ENCODE measurements at places on chromosomes 3 and 15. TPM values are rescaled to one million over a fixed set of nuclear protein-coding genes. Genes with fewer than 3 reads are reported as not detected.

AZI2 gene
- total RNA-seq, result 81.6 TPM

TMC3 gene
- total RNA-seq, result not detected

SYNM gene
- 0.26 TPM for total RNA-seq

COL6A6 gene
- total RNA-seq, result not detected

CHRNB4 gene
- not detected for total RNA-seq

TRA2B gene
- 202 TPM for total RNA-seq

CNTN6 gene
- not detected for total RNA-seq

GRAMD1C gene
- 1.1 TPM for total RNA-seq

IQCH gene
- total RNA-seq, result 2.9 TPM

FHIT gene
- total RNA-seq, result 1.6 TPM

EDEM1 gene
- 37.6 TPM for total RNA-seq

LRRC58 gene
- 21.3 TPM for total RNA-seq

RAB43 gene
- 15.0 TPM for total RNA-seq

HPS3 gene
- total RNA-seq, result 7.8 TPM

CHRM5 gene
- total RNA-seq, result not detected

Measured in bronchial epithelial cell (primary cell).